ENCODE measurements at places on chromosomes 2 and 18.

GRCh38 chr2:216752855-216753505 lies 57.6 kb upstream of the IGFBP5 start:
- DNase-seq, result no peak

DNA sequence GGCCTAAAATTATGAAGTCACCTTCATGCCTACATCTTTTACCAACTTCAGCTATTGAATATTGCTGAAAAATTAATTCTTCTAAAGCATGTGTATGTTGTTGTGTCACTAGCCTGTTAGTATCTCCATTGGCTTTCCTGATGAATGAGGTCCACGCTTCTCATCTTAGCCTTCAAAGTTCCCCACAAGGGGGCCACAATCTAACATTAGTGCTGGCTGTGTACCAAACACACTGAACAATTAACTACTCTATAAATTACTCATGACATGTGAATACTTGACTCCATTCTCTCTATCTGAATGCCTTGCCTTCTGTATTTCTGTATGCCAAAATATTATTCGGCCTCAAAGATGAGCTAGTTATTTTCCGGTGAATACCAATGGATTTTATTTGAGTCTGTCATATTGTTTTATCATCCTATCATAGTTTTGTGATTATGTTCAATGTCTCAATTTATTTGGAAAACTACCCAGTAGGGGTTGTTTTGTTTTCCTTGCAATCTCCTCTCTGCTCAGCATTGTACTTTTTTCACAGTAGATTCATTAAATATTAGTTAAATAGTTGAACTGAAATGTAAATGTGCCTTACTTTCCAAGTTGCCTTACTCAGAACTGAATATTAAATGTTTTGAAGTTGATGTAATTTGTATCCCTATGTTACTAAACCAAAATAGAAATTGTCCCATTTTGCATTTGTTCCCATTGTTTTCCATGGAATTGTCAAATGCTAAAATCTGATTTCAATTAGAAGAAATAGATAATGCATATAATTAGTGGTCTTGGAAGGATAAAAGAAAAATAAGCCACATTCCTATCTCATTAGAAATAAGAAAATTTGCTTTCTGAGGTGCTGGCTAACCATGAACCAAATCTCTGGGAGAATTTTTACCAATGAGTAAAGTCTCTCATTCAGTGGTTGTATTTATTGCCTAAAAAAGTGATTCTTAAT lies 208.4 kb upstream of the COL3A1 start:
- DNase-seq, result peak; percentile 71

DNA sequence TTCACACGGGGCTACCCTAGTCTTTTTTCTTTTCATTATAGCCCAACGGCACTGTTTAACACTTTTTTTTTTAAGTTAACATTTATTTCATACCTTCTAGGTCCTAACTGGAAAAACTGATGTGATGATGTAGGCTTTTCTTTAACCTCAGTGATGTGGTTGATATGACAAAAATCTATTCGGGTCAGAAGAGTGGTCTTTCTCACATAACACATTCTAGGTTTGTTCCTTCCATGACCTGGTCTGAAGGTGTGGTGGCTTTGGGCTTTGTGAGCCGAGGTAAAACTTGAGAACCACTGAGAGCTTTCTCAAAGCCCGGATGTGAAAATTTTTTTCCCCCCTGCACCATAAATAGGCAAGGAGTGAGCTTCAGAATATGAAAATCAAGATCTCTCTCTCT lies 44.2 kb downstream of the GPD2 start:
- no peak for DNase-seq

GRCh38 chr18:13147130-13147529 lies 71.4 kb upstream of the LDLRAD4 start:
- DNase-seq, result no peak

GRCh38 chr2:48754874-48755273 lies 650 bp downstream of the LHCGR start:
- DNase-seq, result no peak

- no peak for DNase-seq
Measured at GRCh38 chr2:233961905-233962304, 44.7 kb downstream of the TRPM8 start.
